ENCODE measurements at places on chromosomes 1 and 21.

DNA sequence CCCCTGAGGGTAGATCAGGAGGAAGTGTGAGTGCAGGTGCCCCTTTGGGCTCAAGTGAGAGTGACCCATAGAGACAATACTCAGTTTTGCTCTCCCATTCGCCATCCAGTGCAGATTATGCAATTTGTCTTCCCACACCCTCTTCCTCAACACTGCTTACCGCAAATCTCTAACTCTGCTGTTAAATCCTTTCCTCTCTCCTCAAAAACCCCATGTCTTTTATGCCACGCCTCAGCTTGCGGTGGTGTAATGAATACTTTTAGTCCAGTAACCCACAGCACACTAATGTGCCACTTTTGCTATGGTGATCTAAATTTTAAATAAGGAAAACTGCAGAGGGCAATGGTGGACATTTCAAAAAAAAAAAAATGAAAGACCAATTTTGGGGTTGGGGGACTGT lies 57.7 kb downstream of the PRRX1 start:
- no peak for DNase-seq

DNA sequence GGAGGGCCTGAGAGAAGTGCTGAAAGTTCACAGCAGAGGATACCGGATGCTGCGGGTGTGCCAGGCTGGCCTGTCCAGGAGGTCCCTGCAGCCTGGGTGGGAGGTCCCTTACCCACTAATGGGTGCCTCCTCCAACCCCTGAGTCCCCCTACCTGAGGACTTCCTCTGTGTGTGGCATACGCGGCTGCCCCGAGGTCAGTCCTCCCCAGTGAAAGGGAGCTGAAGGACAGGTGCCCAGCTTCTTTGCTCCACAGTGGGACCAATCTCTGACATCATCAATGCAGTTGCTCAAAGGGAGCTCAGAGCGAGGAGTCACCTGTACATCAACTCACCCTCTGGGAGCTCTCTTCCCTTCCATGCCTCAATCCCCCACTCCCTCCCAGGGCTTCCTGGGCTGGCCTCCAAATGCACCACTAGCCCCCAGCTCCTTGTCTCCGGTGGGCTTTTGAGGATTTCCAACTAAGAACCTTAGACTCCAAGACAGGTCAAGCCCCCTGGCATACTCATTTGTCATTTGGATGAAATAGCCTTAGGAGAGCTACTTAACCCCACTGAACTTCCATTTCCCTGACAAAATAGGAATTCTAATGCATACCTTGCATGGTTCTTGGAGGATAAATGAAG lies 53.9 kb downstream of the PDE9A start:
- no peak for DNase-seq

- DNase-seq: no peak
Observed at GRCh38 chr1:86068841-86069756, 87.5 kb downstream of the COL24A1 start.

DNA sequence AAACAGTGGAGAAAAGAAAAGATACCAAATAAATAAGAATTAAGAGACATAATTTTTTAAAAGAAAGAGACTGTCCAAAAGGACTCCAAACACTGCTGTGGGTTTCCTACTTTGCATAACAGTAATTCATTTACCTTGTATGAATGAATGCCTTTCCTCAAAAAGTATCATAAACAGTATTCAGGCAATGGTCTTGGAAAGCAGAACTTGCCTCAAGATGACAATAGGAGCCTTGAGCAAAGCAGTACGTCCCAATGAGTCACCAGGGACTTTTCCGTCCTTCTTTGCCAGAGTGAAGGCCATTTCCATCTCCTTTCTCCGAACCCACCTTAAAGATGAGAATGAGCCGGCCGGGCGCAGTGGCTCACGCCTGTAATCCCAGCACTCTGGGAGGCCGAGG lies 186.4 kb downstream of the ZBTB18 start:
- DNase-seq: no peak

- DNase-seq: no peak
Observed at GRCh38 chr1:235938709-235939479, 72.2 kb upstream of the LYST start.

GRCh38 chr1:1020000-1020404 lies at the start of gene AGRN:
Gene AGRN, plus strand, starts transcription at chr1:1020120. Its CDS starts 53 bp downstream, at chr1:1020173.
- DNase-seq: no peak

- no peak for DNase-seq
Observed at GRCh38 chr1:112461200-112461871, 47.4 kb upstream of the WNT2B start.

DNA sequence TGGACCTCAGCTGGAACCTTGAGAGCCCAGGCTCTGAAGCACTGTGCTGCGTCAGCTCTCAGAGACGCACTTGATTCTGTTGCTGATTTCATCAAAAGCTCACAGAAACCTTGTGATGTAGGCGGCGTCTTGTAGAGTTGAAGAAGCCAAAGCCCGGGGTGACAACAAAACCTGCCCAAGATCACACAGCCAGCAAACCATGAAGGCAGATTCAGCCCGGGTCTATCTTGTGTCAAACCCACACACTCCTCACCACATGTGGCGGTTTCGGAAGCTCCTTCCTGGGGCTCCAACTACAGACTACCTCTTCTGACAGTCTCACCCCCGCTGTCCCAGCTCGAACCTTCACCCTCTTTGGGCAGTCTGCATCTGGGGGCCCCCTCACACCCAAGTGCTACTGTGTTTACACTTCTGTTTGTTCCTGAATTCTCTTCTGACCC lies 50.4 kb downstream of the TENT5C start:
- DNase-seq: peak; percentile 68

DNA sequence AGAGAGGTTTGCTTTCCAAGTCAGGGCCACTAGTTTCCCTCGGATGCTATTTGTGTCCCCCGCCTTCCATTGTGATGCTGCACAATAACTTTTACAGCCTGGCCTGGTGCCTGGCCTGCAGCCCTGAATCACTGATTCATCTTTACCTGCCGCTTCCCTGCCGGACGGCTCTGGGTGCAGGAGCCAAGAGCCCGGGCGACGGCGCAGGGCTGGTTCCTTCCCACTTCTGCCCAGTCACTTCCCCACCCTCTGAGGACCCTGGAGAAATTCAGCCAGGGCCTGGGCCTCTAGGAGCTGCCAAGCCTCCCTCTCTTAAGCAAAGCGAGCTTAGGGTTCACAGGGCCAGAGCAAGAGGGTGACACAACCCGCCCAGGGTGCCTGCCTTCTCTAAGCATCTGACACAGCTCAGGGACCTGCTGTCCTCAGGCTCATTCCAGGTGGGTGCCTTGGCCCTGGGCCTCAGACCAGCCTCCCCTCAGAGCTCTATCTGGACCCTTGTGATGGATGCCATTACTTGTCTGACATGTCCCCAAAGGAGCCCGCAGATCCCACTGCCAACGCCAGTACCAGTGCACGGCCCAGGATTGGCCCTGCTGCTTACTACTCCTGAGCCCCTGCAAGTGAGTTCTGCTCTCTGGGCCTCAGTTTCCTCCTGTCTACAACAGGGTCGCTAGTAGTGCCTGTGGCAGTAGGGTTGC lies 381.0 kb upstream of the VAMP3 start:
- no peak for DNase-seq

GRCh38 chr1:183685112-183685713 lies 32.1 kb upstream of the APOBEC4 start:
- DNase-seq: no peak

DNA sequence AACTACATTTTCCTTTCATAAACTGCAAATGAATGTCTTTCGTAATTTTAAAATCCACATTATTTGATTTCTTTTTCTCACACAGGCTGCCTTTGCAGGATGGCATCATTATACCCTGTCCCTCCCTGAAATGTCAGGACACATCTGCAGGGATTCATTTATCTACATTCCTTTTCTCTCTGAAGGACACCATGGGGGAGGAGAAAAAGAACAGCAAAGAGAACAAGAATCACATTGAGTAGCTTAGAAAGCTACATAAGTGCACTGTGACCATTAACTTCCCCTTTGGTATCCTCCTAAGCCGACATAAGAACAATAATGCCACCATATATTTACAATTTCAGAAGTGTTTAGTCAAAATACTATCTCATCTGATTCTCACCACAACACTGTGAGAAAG lies 129.5 kb downstream of the PIGK start:
- DNase-seq: no peak

- no peak for DNase-seq
Observed at GRCh38 chr21:29973258-29973657, 33.5 kb upstream of the GRIK1 start.

- no peak for DNase-seq
Observed at GRCh38 chr21:31894457-31894856, 21.6 kb downstream of the HUNK start.

- DNase-seq: no peak
Observed at GRCh38 chr1:220761688-220762427, 13.7 kb downstream of the MTARC2 start.

GRCh38 chr1:80931178-80931577 lies 869.6 kb upstream of the ADGRL2 start:
- DNase-seq: no peak

- no peak for DNase-seq
Observed at GRCh38 chr21:26447932-26448475, 125.1 kb downstream of the CYYR1 start.

- no peak for DNase-seq
Observed at GRCh38 chr1:82932727-82933126, 1066.2 kb downstream of the TTLL7 start.

Data from activated T-cell treated with anti-CD3 and anti-CD28 coated beads for 48 hours (primary cell).